NAMALWA (cell line): ENCODE measurements at places on chromosomes 13 and 19.

- peak; percentile 72 for DNase-seq
These were observed 31.2 kb downstream of the GADD45B start for GRCh38 chr19:2507109-2507508.

GRCh38 chr13:45521297-45521696, 56.6 kb downstream of the COG3 start:
- DNase-seq, result no peak

DNA sequence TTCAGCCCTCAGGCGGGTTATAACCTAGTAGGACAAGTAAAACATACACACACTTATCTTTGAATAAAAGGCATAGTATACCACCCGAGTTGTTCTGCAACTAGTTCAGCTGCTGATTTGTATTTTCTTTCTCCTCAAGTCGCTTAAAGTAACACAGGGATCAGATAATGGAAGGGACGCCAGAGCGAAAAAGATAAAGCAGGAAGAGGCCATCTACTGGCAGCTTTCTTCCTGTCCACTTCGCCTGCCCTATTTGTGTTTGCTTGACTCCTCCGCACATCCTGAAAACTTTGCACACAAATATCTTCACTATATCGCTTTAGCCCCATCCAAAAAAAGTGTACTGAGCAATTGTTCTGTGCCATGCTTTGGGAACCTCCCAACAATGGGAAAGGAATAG, 238.0 kb upstream of the SOX21 start:
- DNase-seq, result no peak

DNA sequence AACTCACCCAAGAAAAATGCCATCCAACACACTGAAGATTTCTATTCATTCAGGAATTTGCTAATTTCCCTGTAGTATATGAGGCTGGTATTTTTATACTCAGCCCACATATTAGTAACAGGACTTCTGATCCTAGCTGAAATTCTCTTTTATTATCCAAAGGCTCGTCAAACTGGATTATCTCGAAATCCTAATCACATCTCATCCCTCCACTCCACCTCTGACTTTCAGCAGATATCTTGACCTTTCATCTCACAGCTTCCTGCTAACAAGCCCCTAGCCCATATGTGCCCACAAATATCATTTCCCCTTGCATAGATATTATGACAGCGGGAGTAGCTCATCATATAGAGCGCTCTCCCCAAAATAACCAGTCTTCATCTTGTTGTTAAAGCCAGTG, 279.7 kb downstream of the FGF14 start:
- DNase-seq, result no peak

- no peak for DNase-seq
These were observed 72.5 kb downstream of the FREM2 start for GRCh38 chr13:38759390-38759789.

DNA sequence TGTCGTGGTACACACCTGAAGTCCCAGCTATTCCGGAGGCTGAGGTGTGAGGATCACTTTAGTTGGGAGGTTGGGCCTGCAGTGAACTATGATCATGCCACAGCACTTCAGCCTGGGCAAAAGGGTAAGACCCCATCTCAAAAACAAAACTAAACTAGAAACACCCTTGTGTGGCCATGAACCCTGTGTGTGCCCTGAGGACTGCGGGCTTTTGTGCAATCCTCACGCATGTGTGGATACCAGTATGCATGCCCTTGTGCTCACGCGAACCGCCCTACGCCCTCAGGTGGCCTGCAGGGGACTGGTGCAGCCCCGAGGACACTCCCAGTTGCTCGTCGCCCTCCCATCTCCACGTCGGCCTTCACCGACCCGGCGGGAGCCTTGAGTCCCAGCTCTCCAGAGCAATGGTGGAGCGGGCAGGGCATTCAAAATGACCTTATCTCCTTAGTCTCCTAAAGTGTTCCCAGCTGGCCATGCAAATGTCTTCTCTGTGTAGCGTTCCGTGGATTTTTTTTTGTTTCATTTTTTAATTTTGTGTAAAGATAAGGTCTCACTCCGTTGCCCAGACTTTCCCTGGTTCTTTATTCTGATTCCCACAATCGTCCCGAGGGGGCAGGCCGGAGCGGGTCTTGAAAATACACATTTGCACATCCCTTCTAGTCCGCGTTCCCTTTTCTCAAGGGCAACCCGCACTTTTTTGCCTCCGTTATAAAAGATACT, 868 bp upstream of the EGLN2 start:
- peak; percentile 87 for DNase-seq

DNA sequence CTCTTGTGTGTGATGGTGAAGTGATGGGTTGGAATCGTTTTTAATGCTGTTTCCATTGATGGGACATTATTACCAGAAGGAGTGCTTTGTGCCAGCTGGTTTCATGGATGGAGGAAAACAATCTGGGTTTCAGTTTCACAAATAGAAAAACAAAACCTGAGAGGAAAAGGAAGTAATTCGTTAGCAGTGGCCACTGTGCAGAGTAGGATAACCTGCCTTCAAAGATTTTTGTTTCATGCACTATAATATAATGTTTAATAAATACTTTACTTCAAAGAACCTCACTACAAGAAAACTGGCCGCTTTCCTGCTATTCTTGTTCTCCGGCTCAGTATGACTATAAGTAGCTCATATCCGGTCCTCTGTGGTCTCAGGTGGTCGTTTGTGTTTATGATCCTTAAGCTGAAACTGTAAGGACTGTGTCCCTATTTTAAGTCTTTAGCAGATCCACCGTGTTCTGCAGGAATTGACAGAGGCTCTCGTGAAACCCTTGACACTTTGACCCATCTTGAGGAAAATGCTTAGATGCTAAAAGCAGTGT, 104.7 kb downstream of the GGACT start:
- no peak for DNase-seq

- no peak for DNase-seq
These were observed 47.7 kb downstream of the SLC10A2 start for GRCh38 chr13:103018556-103018955.

DNA sequence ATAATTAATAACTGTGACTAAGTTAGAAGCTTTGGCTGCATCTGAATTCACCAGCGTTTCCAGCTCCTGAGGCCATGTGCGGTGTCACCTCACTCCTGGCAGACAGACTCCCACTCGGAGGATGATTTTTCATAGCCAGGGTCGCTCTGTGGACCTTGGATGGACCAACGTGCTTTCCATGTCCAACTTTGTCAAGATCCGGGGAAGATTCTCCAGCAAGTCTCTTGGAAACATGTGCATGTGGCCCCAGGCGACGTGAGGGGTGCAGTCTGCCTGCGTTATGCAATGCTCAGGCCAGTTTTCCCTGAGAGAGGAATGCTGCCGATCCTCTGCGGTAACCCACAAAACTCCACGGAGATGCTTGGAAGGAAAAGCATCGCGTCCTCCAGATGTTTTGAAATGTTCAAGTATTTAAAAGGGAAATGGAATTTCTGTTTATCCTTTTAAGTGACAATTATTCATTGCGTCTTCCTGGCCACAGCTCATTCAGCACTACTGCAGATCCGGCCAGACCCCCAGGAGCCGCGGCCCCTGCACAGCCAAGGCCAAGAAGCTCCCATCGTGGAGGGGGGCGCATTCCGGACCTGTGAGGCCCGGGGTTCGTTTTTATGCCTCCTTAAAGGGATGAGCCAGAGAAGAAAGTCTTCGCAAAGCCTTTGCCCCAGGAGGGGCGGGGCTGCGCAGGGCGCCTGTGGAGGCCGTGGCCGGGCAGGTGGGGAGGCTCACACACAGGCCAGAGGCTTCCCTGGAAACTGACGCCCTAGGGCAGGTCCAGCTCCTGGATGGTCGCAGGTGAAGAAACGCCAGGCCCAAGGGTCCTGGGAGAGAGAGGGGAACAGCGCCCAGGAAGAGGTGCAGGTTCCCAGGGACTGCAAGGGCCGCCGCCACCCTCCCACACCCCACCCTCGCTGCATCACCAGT, 46.0 kb downstream of the C13orf46 start:
- DNase-seq, result no peak

DNA sequence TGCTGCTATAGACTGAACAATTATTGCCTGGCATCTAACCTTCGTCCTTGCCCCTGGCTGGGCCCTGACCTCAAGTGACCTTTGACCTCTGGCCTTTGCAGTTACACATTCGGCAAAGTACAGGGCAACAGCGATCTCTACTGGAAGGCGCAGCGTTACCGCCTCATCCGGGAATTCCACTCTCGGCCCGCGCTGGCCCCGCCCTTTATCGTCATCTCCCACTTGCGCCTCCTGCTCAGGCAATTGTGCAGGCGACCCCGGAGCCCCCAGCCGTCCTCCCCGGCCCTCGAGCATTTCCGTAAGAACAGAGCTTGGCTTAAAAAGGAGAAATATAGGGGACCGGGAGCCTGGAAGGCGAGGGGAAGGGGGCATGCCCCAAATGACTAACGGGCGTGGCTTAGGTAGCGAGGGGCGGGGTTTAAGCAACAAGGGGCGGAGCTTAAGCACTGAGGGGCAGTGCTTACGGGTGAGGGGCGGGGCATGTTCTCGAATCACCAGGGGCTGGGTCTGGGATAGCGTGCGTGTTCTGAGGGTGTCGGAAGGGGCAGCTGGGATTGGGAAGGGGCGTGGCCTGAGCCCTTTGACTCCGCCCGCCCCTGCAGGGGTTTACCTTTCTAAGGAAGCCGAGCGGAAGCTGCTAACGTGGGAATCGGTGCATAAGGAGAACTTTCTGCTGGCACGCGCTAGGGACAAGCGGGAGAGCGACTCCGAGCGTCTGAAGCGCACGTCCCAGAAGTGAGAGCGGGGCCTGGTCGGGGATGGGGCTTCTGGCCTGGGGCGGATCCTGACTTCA, 52.7 kb downstream of the TRPM4 start:
- peak; percentile 59 for DNase-seq

- DNase-seq, result peak; percentile 75
These were observed 4.4 kb downstream of the FUZ start for GRCh38 chr19:49808711-49809159.

- no peak for DNase-seq
These were observed 532.5 kb downstream of the LMO7 start for GRCh38 chr13:76168661-76169060.

- no peak for DNase-seq
These were observed 53.9 kb downstream of the C13orf46 start for GRCh38 chr13:113919761-113920559.

DNA sequence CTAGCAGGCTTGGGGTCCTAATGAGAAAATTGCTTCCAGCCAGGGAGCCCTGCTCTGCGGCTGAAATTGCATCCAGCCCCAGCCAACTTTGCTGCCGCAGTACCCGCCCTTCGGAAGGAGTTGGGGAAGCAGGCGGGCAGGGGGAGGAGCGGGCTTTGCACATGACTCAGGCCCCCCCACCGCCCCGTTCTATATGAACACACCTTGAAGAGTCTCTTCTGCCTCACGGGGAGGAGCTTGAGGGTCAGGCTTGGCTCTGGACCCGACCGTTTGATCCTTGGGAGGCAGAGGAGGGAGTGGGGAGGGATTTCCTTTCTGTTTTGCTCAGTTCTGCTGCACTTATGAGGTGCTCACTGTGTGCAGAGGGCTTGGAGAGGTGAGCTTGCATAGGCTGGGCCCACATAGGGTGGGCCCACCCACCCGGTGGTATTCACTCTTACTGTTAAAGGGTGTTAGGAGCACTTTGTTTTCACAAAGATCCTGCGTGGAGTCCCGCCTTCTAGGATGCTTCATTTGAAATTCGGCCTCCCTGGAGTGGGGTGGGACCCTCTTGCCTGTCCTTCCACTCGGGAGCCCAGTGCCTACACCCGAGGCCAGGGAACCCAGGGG, 46.5 kb downstream of the LYL1 start:
- no peak for DNase-seq

GRCh38 chr19:33304371-33304759, 2.0 kb upstream of the CEBPA start:
- DNase-seq, result no peak

DNA sequence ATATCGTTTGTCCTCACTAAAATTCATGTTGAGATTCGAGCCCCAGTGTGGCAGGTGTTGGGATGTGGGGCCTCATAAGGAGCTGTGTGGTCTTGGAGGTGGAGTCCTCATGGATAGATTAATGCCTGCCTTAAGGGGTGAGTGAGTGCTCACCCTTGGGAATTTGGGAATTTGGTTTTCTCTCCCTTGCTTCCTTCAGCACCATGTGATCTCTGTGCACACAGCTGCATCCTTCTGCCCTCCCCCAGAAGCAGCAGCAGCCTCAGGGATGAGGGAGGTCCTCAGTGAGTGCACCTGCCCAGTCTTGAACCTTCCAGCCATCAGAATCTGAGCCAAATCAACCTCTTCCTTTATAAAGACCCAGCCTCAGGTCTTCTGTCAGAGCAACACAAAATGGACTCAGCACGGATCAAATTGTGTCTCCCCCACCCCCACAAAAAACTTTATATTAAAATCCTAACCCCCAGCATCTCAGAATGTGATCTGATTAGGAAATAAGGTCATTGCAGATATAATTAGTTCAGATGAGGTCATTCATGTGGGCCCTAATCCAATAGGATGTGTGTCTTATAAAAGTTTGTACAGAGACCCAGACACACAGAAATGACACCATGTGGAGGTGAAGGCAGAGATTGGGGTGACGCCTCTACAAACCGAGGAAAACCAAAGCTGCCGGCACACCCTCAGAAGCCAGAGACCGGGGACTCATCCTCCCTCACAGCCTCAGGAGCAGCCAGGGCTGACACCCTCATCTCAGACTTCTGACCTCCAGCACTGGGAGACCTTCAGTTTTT, 12.9 kb downstream of the CYTH2 start:
- no peak for DNase-seq

DNA sequence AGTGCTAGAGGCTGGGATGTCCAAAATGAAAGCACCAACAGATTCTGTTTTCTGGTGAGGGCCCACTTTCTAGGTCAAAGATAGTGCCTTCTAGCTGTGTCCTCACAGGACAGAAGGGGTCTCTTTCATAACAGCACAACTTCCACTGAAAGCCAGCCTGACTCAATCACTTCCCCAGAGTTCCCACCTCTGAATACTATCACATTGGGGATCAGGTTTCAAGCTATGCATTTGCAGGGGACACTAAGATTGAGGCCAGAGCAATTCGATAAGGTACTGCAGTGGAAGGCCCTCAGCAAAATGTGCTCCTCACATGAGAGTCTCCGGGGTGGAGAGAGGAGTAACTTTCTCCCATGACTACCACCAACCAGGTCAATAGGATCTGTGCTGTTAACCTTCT, 1501.5 kb downstream of the EFNB2 start:
- no peak for DNase-seq

DNA sequence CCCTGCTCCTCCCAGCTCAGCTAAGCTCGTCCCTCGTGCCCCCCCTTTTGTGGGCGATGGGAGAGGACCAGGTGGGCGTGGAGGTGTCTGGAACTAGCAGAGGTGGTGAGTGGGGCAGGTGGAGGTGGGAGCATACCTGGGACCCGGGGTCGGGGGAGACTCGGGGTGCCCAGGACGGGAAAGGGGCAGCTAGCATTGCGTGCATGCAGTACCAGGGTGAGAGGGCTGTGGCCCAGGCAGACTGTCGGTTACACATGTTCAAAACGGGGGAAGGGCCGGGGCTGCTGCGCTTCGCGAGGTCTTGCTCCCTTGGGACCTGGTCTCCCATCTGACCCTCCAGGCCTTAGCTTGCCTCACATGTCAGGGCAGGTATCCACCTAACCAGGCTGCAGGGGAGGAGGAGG, 9.1 kb downstream of the TLE5 start:
- DNase-seq, result no peak

DNA sequence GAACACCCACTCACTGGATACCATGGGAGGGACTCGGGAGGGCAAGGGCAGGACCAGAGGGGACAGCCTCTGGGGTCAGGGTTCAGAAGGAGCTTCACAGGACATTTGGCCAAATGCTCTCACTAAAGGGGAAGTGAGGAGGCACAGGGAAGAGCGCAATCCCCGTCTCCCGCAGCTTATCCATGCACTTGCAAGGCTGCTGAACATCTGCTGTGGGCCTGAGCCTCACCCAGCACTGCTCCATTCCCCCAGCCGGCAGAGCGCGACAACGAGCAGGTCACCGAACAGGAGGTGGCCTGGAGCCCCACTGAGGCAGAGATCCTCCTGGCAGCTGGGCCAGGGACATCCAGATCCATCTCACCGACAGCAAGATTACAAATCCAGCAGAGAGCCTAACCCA, 23.3 kb downstream of the ELAVL1 start:
- DNase-seq, result no peak
